RWPE1 (cell line): ENCODE measurements at places on chromosomes 4 and X.

- no peak for DNase-seq
Observed at GRCh38 chr4:111066447-111066846, 443.6 kb upstream of the PITX2 start.

GRCh38 chrX:55638933-55639332 is 15.7 kb downstream of the FOXR2 start:
- no peak for DNase-seq

GRCh38 chr4:15395311-15395710 is 32.5 kb upstream of the C1QTNF7 start:
- DNase-seq: no peak

GRCh38 chr4:4461850-4462249 is 74.9 kb downstream of the NSG1 start:
- no peak for DNase-seq

DNA sequence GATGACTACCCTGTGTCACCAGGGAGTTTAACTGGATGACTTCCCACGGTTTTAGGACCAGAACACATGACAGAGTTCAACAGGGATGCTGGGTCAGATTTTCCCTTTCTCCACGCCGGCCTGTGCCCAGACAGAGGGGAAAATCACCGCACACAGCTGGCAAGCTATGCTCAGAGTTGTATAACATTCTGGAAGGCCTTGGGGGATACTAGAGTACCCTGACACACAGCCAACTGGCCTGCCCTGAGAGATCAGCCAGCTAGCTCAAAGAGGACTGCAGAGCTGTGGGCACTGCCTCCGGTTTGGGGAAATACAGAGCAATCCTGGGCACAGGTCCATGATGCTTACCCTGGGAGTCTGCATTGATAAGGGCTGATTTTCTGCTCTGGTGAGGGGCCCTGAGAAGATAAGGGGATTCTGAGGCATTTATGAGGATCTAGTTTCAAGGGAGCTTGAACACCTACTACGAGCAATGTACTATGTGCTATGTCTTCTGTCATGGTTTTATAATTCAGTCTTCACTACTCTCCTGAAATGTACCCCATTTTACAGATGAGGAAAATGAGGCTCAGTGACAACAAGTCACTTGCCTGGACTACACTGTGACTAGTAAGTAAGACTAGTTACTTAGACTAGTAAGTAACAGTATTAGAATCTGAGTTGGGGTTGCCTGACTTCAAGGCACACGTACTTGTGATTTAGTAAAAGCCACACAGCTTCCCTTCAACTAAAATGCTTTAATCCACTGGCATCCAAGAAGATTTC is 14.7 kb downstream of the C4orf54 start:
- no peak for DNase-seq

- DNase-seq: no peak
Observed at GRCh38 chr4:44326741-44327140, 121.9 kb downstream of the KCTD8 start.

GRCh38 chr4:128353791-128354190 is 66.2 kb upstream of the PGRMC2 start:
- DNase-seq: no peak
